Choroid plexus epithelial cell (primary cell): ENCODE measurements at places on chromosomes 13 and 19.

DNA sequence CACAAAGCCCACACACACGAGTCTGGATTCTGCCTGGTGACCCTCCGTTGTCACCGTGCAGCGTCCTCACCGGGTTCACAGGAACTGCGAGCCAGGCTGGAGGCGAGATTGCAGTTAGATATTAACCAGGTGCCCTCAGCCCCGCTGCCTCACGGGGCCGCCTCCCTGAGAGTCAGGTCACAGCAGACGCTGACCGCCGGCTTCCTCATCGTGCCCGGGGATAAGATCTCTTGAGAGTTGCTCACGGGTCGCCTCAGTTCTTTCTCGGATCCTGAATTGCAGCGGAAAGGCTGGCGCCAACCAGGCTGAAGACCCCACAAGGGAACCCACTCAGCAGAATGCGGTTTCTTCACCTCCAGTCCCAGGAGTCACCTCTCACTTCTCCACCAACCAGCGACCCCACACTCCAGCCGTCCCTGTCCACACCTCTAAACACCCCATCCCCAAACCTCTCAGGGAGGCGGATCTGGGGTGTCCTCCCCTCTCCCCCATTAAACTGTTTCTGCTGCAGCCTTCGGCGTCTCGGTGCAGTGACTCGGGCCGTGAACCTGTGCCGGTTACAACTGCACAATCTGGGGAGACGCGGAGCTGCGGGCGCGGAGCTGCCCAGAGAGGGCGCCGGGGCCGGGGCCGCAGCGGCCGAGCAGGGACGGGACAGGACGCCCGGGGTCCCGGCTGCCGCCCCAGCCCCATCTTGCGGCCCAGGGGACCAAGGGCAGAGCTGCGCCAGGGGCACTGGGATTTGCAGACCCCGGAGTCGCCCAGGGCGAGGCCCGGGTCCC lies 591 bp downstream of the ZNF823 start:
- DNase-seq, result peak; percentile 18

- no peak for DNase-seq
Observed at GRCh38 chr13:29737061-29737460, 113.4 kb downstream of the UBL3 start.

- DNase-seq, result no peak
Observed at GRCh38 chr13:88526186-88526852, 855.1 kb downstream of the SLITRK5 start.

GRCh38 chr19:33292595-33293254 lies 9.6 kb downstream of the CEBPA start:
- DNase-seq, result no peak

DNA sequence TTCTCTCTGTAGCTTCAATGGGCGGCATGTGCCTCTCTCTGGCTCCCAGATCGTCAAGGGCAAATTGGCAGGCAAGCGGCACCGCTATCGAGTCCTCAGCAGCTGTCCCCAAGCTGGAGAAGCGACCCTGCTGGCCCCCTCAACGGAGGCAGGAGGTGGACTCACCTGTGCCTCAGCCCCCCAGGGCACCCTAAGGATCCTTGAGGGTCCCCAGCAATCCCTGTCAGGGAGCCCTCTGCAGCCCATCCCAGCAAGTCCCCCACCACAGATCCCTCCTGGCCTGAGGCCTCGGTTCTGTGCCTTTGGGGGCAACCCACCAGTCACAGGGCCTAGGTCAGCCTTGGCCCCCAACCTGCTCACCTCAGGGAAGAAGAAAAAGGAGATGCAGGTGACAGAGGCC lies 1.7 kb downstream of the POLR1G start:
- DNase-seq, result no peak

- DNase-seq, result no peak
Observed at GRCh38 chr19:28327905-28328304, 885.0 kb downstream of the UQCRFS1 start.

- no peak for DNase-seq
Observed at GRCh38 chr13:97423300-97424045, 10.5 kb upstream of the RAP2A start.

DNA sequence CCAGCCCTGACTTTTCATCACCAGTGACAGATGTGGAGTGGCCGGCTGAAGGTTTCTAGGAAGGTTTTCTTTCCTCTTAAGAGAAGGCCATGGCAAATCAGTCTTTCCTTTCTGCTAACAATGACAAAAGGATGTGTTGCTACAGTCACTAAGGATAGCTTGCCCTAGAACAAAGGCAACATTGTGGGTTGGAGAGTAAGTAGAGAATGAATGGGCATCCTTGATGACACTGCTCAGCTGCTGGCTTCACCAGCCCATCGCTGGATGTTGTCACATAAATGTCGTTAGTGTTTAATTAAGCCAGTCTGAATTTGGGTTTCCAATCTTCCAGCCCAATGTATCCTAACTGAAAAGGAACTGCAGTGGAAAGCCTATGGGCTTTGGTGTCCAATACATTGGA lies 168.4 kb downstream of the ZIC5 start:
- DNase-seq, result no peak

DNA sequence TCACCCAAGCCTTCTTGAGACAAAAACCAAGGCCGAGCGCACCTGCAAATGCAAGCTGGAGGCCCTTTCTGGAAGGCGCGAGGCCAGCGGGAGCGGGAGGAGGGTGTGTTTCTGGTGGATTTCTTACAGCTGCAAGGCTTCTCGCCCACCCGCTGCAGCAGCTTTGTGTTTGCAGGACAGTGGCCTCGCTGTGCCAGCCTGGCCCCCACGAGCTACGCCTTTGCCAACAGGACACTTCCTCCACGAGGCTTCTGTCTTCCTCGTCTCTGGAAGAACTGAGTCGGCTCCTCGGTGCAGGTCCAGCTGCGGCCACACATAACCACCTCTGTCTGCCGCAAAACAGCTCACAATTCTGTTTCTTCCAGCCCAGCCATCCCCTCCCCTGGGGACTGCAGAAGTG lies 10.1 kb downstream of the ATCAY start:
- DNase-seq, result no peak

DNA sequence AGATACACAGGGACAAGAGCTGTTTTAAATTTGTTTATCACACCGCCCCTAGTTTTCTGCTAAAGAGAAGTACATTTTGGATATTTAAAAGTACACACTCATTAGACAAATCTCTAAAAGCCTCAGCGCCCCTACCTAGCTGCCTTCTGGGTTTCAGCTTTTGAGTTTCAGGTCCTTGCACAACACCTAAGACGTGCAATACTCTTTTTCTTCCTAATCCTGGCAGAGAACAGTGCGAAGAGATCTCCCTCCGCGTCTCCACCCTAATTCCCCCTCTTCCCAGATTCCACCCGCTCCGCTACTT lies 421 bp upstream of the KLF5 start:
- no peak for DNase-seq

GRCh38 chr19:41192574-41193429 lies at the start of gene CYP2S1:
CYP2S1 (plus strand) TSS chr19:41193219; CDS start chr19:41193265, 46 bp downstream.
- no peak for DNase-seq

DNA sequence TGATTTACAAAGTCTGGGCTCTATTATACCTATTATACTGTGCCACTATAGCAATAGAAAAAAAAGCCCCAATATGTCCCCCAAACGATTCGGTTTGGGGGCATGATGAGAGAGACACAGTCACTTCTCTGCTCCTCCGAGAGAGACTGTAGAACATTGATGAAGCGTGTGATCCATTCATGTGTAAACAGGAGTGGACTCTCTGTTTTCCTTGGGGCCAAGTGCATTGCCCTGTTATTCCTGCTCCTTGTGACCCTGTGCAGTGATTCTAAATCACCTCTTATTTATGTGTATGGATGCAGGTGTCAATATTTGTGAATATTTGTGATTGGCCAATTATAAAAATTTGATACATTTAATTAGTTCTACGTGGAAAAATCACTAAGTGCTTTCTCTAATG lies 17.0 kb downstream of the F10 start:
- no peak for DNase-seq

DNA sequence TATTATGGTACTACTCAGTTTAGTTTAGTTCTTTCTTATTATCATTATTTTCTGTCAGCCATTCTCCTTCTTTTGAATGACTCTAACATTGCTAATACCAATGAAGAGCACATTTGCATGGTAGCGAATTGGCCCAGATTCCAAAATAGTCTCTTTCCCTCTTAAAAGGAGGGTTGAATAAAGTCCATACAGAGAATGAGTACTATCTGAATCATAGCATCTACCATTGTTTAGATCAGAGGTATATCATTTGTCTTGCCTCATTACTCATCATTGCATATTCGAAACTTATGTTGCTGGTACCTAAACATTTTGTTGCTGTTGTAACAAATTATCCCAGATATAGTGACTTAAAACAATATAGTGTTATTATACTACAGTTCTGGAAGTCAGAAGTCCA lies 1235.3 kb upstream of the ATXN8OS start:
- DNase-seq, result no peak

DNA sequence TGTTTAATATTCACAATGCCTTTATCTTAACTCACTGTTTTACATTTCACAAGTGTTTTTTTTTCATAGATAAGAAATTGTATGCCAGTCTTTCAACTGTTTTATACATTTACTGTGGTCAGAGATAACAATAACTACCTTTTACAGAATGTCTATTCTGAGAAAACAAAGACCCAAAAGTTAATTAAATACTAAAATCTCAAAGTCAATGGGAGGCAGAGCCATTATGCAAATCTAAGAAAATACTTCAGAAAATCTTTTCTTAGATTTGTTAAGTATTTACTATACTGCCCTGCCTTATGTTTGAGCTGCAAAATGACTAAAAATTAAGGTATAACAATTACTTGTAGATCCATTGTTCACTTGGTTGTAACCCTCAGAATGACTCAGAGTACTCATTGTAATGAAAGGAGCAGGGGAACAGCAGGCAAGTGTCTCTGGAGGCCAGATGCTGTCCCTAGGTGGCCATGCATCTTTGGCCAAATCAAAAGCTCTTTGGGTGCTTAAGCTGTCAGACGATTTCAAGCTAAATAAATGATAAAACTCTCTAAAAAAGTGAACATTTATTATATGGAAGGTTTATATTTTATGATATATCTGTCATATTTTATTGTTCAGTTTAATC lies 770.1 kb upstream of the PCDH20 start:
- no peak for DNase-seq

DNA sequence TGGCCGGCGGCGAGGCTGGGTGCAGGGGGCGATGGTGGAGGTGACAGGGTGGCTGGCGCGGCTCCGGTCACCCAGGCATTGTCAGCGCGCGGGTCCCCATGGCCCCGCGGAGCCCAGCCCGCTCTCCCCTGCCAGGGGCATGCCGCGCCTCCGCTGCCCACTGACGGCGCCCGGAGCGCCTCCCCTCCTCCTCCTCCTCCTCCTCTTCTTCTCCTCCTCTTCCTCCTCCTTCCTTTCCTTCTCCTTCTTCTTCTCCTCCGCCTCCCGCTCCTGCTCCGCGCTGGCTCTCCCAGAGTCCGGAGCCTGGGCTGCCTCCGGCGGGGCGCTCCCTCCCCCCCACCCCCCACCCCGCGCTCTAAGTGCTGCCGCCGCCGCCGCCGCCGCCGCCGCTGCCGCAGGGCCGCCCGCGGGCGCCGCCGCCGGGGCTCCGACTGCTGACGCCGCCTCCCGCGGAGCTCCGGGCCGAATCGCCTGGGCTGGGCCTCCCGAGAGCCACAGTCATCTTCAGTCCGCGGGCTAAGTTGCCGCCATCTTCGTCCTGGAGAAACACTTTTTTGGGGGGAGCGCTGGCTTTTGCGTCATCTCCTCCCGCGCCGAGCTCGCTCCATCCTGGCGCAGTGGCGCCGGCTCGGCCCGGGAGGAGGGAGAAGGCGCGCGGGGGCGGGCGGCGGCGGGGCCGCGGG lies 348.3 kb downstream of the LIG4 start:
- DNase-seq, result peak; percentile 59

DNA sequence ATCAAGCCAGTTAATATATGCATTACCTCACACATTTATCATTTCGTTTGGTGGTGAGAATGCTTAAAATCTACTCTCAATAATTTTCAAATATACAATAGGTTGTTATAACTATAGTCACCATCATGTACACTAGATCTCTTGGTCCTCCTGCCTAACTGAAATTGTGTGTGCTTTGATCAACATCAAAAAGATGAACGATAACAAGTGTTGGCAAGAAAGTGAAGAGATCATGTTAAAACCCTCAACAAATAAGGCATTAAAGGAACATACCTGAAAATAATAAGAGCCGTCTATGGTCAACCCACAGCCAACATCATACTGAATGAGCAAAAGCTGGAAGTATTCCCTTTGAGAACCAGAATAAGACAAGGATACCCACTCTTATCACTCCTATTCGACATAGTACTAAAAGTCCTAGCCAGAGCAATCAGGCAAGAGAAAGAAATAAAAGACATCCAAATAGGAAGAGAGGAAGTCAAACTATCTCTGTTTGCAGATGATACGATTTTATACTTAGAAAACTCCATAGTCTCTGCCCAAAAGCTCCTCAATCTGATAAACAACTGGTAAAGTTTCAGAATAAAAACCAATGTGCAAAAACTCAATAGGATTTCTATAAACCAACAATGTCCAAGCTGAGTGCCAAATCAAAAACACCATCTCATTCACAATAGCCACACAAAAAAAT lies 27.9 kb upstream of the OR10H1 start:
- no peak for DNase-seq

- DNase-seq, result peak; percentile 40
Observed at GRCh38 chr19:10193790-10194499, 808 bp downstream of the DNMT1 start.

- no peak for DNase-seq
Observed at GRCh38 chr13:46342538-46342937, 44.5 kb downstream of the RUBCNL start.

DNA sequence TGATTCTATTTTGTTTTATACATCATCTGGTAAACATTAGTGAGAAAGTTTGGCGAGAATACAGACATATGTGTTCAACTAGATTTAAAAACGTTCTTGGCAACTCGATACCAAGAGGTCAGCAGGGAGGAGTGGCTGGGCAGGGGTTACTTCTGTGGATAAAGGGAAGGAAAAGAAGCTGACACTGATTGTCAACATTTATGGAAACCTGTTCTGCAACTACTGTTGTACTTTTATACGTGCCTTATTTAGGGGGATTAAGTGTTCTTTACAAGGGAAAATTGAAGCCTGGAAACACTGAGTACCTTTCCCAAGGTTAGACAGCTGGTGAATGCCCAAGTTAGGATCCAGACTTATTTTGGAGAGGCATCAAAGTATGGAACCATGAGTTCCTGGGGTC lies 65.0 kb downstream of the MTUS2 start:
- DNase-seq, result no peak

GRCh38 chr13:22432690-22433089 lies 748.1 kb upstream of the SGCG start:
- DNase-seq, result no peak

GRCh38 chr13:97492684-97493371 lies 58.9 kb downstream of the RAP2A start:
- DNase-seq, result no peak

GRCh38 chr19:48484931-48485612 lies 15.9 kb downstream of the CYTH2 start:
- DNase-seq, result no peak

- no peak for DNase-seq
Observed at GRCh38 chr19:1080360-1081161, 13.6 kb downstream of the ARHGAP45 start.
